ENCODE measurements at places on chromosomes 3 and 15.

DNA sequence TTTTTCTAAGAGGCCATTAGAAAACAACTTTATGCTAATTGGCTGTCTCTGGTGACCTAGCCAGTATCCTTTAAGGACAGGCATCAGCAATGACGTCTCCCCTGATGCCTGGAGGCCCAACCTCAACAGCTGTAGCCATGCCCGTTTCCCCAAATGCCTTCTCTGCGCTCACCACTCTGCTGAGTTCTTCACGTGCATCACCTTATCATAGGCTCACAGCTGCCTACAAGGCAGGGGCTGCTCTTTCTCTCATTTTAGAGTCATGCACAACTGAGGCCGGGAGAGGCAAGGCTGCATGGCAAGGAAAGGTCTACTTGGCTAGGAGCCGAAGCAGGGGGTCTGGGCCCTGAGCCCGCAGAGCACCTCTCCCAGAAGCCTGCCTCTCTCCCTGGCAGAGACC, 43.9 kb upstream of the SEC13 start:
- DNase-seq = no peak

- no peak for DNase-seq
These were observed 5.7 kb upstream of the DYNLT2B start for GRCh38 chr3:196323691-196324090.

DNA sequence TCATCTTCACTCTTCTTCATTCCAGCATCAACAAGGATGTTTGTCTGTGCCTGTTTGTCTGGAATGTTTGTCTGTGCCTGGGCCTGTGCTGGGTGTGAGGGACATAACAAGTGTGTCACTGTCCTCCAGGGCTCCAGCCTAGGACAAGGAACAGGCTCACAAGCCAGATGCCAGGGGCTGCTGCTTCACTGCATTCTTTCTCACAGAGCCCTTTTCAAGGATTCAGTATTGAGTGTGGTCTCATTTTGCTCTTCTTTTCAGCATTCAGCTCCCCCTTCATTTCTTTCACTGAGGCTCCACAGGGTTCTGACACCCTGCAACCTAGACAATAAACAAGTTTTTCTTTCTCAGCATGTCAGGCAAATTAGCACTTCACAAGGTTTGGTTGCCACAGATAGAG, 43.6 kb upstream of the KY start:
- no peak for DNase-seq

DNA sequence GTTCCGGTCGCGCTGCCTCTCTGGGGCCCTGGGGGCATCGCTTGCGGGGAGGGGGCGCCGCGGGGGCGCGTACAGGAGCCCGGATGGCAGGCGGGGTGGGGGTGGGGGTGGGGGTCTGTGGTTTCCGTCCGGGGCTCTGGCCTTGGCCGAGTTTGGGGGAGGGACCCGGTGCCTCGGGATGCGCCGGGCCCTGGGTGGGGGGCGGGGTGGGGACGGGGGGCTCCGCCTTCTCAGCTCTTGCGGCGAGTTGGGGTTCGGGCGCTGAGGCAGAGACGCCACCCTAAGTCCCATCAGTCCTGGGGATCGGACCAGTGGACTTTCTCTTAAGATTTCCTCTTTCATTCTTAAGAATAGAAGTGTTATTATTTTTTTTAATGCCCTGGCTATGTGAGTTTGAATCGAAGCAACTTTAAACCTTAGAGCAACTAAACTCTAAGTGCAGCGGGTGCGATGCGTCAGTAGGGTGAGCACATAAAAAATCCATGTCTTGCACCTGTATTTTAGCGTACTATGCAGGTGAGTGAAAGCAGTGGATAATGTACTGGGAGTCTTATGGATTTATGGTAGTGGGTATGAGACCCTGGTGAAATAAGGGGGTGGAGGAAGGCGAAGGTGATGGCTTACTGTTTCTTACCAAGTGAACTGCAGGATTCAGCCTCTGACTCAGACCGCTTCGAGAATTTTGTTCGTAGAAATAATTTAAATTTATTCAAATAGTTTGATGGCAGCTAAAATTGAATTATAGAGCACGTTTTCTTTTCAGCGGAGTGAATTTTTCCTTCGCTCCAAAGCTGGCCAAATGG, 762 bp downstream of the CTNNB1 start:
- DNase-seq = no peak

DNA sequence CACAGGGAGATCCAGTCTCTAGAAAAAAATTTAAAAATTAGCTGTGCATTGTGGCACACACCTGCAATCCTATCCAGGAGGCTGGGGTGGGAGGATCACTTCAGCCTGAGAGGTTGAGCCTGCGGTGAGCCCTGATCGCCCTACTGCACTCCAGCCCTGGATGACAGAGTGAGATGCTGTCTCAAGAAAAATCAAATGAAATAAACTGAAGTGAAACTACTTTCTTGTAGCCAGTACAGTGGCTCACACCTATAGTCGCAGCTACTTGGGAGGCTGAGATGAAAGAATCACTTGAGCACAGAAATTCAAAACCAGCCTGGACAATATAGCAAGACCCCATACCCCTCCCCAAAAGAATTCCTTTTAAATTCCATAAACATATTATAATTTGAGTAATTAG, 35.4 kb downstream of the SMARCC1 start:
- no peak for DNase-seq

DNA sequence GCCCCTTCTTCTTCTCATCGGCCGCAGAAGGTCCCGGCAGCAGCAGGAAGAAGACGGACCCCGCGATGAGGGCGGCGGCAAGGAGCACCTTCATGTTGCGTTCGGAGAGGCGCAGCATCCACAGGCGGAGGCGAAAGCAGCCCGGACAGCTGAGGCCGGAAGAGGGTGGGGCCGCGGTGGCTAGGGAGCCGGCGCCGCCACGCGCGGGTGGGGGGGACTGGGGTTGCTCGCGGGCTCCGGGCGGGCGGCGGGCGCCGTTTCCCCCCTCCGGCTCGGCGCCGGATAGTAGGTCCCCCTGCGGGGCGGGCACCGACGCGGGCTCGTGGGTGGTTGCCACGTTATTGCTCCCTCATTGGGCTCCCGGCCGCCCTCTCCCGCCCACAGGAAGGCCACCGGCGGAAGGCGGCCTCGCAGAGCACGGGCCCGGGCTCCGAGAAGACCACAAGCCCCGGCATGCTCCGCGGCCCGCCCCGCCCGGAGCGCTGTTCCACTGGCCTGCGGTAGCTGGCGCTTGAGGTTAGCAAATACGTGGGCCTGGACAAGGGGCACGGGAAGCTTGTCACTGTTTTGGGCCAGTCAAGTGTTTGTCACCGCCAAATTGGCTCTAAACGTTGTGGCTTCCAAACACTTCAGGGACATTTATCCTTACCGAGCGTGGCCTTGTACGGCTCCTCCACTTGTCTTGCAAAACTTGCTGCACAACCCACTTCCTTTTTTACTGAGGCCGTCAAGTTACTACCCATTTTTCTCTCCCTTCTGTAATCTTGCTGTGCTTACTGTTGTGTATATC, at the start of gene PPIB:
TSS of gene PPIB (minus strand) at position 154 of the 790 bp plus-strand sequence. CDS start at position 118, 36 bp downstream.
- peak; percentile 94 for DNase-seq

GRCh38 chr15:79872358-79873017, 24.3 kb downstream of the MTHFS start:
- DNase-seq = no peak

DNA sequence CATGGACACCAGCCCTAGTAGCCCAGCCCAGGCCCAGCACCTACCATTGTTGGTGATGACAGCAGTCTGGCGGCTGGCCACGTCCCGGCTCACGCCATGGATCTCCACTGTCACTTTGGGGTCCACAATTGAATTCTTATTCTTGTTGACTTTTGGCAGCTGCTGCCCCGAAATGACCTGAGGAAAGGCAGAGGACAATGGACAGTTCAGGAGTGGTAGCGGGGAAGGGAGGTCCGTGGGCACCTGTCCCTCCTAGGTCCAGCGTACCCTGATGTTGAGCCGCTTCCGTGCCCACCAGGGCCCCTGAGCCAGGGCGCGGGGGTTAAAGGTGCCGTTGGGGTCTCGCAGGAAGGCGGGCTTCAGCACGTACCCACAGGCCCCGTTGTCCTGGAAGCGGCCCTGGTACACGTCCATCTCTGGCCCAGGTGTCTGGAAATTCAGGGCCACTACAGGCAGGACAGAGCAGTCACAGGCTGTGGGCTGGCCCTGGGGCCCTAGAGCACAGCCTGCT, 17.7 kb downstream of the VILL start:
- no peak for DNase-seq

DNA sequence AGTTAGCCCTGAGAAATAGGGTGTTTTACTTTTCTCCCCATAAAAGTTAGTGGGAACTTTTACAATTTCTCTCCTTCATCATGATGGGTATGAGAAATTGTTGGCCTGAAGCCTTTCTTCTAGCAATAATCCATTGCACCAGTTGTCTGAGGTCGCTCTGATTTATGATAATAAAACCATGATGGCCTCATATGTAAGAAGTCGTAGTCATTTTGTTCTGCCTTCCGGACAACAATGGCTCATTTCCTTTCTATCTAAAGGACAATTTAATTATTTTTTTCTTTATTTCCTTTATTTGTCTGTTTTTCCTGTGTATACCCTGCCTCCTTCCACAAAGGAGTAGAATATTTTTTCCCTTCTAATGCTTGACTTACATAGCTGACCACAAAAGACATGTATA, 31.6 kb upstream of the GNB4 start:
- no peak for DNase-seq

DNA sequence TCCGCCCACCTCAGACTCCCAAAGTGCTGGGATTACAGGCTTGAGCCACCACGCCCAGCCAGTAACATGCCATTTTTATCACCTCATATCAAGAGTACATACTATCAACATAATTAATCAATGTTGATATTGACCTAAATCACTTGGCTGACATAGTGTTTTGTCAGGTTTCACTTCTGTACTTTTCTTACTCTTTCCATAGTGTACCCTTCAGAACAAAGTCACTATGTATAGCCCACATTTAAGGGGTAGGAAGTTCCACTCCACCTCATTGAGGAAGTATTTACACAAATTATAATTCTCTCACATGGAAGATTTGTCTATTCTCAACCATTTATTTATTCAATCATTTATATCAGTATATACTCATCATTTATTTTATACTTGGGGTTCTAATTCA, 145.2 kb downstream of the STAG1 start:
- no peak for DNase-seq

GRCh38 chr3:159763011-159763601, 225.5 kb upstream of the IL12A start:
- DNase-seq = peak; percentile 61

- no peak for DNase-seq
These were observed 33.3 kb downstream of the ZNF609 start for GRCh38 chr15:64493641-64494040.

DNA sequence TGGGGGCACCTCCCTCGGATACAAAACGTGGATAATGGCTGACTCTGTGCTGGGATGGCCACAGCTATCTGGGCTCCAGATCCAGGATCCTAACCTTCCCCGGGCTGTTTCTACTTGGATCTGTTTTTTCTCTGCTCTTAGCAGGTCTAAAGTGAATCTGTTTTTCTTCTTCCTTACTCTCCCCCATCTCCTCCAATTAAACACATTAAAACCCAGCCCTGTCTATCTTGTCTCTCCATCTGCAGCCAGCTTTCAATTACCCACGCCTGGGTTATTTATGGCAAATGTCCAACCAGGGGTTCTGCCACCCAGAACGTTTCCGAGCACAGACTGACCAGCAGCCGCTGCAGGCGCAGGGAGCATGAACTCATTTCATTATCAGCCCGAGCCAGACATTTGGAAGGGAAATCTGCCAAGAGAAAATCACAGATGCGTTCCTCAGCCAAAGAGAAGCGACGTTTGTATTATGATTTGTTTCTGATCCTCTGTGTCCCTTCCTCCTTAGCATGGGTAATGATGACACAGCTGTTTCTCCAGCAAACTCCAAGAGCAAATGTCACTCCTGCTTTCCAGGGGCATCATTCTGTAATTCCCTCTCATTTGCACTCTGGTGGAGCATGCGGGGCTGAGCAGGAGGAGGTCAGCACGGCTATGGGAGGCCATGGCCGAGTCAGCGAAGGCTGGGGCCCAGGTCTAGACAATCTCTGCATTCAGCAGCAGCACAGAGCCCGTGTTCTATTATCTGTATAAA, 42.0 kb downstream of the UMPS start:
- no peak for DNase-seq

DNA sequence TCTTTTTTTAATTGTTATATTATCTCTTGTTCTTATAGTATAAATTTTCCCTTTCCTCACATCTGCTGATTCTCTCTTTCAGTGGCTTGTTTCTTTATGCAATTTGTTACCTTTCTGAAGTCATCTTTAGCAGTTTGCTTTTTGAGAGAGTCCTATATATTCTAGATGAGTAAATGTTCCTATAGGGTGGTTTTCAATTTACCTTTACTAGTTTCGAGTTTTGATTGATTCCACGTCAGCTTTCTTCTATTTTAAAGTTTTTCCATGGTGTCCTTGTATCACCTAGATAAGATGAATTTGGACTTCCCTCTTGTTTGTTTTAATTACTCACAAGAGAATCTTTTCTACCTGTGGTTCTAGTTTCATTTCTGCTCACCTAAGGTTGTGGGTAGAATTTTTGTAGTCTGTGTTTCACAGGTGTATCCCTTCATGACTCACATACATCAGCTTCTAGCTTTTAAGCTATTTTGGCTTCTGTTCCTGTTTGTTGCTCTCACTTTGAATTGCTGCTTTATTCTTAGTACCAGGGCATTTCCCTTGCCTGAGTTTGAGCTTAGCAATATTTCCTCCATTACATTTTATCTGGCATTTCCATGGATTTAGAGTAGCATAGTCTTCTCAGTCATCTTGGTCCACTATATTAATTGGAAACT, 6.4 kb downstream of the TEX9 start:
- DNase-seq = no peak

DNA sequence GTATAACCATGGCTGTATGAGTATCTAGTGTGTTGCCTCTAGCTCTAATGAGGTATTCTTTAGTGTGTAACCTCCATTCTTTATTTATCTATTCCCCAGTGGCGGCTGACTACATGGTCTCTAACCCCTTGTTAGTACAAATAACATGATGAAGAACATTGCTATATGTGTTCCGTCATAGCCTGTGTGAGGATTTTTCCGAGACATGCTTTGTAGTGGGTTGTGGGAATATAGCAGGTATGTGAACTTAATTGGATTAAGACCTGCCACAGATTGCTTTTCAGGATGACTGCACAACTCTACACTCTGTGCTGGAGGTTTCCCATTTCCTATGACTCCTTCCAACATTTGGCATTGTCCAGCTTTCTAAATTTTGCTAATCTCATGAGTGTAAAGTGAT, 563.4 kb downstream of the ROBO1 start:
- DNase-seq = no peak

DNA sequence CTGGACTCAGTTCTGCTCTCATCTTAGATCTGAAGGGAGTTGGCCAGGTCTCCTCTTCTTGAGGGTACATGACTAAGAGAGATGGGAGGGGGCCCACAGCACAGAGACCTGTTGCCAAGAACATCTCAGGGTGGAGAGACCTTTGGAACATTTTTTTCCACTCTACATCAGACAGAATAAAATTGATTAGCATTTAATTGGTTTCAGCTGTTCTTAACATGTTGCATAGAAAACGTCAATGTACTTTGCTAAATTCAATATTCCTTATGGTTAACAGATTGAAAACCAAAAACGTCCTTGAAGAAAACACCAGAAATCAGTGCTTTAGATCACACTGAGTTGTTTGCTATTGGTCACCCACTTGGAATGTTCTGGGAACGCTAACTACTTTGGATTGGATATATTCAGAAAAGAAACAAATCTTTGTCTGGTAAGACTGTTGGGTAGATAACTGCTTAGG, 36.4 kb upstream of the FSTL1 start:
- DNase-seq = no peak

All from amniotic stem cell (primary cell).